Right forelimb (tissue), 1 donor: ENCODE measurements at places on chromosomes 6 and 20.

DNA sequence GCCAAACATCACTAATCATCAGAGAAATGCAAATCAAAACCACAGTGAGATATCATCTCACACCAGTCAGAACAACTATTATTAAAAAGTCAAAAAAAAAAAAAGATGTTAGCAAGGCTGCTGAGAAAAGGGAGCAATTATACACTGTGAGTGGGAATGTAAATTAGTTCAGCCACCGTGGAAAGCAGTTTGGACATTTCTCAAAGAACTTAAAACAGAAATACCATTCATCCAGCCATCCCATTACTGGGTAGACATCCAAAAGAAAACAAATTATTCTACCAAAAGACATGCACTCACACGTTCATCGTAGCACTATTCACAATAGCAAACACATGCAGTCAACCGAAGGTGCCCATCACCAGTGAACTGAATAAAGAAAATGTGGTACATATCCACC lies 213.9 kb downstream of the TTLL2 start:
- DNase-seq = no peak

DNA sequence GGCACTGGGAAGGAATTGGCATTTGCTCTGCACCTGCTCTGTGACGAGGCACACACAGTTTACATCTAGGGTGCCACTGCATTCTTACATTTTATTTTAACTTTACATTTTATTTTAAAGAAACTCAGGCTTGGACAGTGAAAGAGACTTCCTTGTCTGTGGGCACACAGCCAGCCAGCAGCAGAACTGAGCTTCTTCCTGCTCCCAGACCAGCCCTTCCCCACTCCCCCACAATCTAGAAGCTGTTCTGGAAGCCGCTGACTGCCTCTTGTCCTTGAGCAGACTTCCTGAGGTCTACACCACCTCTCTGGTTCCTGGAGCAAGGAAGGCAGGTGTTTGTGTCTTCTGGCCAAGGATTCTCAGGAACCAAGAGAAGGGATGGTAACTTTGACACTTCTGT lies 27.9 kb upstream of the CD93 start:
- DNase-seq = no peak

- no peak for DNase-seq
These were observed 258.7 kb downstream of the LRFN2 start for GRCh38 chr6:40328386-40328985.

DNA sequence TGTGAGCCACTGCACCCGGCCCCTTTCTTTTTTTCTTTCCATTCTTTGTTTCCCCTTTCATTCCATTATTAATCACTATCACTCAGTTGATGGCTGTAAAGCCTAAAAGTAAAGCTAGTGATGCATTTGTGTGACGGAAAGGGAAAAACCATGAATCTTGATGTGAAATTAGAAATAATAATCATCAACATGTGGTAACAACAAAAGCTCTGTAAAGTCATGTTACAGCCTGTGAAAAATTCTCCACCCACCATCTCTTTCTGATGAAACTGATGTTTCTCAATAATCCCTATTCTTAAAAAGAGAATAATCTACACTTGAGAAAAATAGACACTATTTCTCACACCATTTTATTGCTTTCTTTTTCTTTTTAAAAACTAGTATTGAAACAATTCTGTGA lies 80.0 kb downstream of the CRYBG1 start:
- DNase-seq = no peak

- DNase-seq = no peak
These were observed 22.8 kb downstream of the FYN start for GRCh38 chr6:111850295-111850937.

- DNase-seq = no peak
These were observed 206.2 kb upstream of the SGK1 start for GRCh38 chr6:134523903-134524650.

GRCh38 chr20:51979226-51979625 lies 176.9 kb upstream of the SALL4 start:
- DNase-seq = no peak

- DNase-seq = no peak
These were observed 164.8 kb upstream of the BMP5 start for GRCh38 chr6:56040223-56040622.
